A549 (cell line): ENCODE measurements at places on chromosomes 3 and 15. TPM values are rescaled to one million over a fixed set of nuclear protein-coding genes. Genes with fewer than 3 reads are reported as not detected.
A peak's percentile ranks its signal among the peaks of the same experiment; 100 is the strongest.

- DNase-seq: no peak
Measured at GRCh38 chr3:177823701-177824189, 626.5 kb upstream of the TBL1XR1 start.

- no peak for DNase-seq
Measured at GRCh38 chr15:41825145-41825544, 2.7 kb upstream of the JMJD7 start.

DNA sequence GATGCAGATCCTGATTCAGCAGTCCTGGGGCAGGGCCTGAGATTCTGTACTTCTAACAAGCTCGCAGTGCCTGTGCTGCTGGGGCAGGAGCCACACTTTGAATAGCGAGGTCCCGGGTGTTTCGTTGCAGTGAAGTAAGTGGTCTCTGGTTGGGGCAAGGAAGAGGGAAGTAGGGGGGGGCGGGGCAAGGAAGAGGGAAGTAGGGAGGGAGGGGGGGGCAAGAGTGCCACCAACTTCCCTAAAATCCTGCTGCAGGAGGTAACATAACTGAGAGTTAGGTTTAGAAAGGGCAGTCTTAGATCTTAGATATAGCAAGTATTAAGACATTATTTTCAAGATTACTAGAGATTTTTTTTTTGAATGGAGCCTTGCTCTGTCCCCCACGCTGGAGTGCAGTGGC is 35.5 kb downstream of the CRTAP start:
- no peak for DNase-seq

GRCh38 chr3:188128905-188129304 is 25.1 kb upstream of the LPP start:
- DNase-seq: no peak

DNA sequence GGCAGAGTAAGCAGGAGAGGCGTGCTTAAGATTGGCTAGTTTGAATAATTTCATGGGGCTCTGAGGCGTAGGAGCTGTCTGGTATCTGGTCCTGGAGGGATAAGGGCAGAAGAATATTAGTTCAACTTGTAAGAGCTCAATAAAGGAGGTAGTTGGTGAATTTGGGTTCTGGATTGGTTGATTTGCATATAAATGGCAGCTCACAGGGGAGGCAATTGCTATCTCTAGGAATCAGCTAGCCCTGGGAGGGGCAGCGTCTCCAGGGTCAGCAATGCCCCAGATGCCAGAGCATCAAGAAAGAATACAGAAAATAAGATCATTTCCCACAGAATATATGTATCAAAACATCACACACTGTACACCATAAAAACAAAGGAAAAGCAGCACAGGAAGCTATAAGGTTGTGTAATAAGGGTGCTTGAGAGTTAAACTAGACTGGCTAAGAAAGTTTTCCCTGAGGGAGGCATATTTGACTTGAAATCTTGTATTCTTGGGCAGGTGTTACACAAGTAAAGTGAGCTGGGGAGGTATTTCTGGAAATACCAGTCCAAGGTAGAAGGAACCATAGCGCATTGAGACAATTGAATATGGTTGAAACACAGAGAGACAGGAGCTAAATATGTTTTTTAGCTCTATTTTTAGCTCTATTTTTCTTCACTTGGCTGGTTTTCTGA is 6.1 kb downstream of the MOBP start:
- no peak for DNase-seq

- DNase-seq: no peak
Measured at GRCh38 chr3:197183582-197183981, 114.8 kb downstream of the DLG1 start.

GRCh38 chr15:74549816-74550215 is 8.8 kb downstream of the ARID3B start:
- no peak for DNase-seq

The WDR93 gene
- 0.10 to 0.16 TPM (median 0.12 TPM) in 3 replicates for polyA plus RNA-seq

The AGBL1 gene
- not detected in 3 replicates for polyA plus RNA-seq

The SENP2 gene
- polyA plus RNA-seq: 18.1 to 22.7 TPM (median 19.7 TPM) in 3 replicates

The PRICKLE2 gene
- polyA plus RNA-seq: 4.9 to 6.2 TPM (median 5.3 TPM) in 3 replicates

DNA sequence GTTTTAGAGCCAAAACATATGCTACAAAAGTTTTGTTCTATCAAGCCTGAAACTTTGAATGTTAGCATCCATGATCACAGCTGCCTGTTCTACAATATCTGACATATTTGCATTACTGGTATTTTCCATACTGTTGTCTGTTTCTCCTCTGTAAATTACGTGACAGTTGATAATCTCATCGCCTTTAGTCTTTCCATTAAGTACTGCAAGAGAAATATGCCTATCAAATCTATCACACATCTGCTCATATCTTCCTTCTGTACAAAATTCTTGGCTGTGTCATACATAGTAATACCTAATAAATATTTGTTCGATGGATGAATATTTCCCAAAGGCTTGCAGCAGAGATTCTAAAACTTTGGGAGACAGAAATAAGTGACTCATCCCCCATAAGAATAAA is 717.3 kb downstream of the OTOL1 start:
- DNase-seq: no peak

DNA sequence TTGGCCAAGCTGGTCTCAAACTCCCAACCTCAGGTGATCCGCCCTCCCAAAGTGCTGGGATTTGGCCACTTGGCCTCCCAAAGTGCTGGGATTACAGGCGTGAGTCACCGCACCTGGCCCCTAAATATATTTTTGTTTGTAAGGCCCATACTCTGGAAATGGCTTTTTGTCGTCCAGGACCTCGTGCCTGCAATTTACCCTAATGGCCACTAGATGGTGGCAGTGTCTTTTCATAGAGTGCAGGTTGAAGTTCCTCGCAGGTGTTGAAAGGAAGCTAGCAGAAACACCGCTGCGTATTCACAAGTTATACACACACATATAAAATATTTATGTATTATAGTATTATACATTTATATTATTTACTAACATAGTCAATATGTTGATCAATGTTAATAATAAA is 97.2 kb downstream of the LRTM1 start:
- peak; percentile 10 for DNase-seq

DNA sequence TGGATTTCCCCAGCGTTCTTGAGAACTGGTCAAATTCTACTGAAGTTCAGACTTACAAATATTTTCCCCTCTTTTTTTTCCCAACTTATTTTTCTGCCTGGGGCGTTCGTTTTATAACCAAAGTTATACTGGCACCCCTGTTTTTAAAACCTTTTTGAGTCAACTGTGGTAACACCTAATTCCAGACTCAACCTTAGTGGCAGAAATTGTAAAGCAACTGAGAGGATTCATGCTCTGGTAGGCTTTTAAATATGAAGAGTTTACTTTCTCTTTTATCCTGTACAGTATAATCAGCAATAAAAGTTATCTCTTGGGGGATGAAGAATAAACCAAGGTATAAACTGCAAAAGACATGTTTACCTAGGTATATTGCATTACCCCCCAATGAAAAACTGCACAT is 2.3 kb downstream of the IL5RA start:
- no peak for DNase-seq

The EXOSC7 gene
- 58.7 to 61.8 TPM (median 59.1 TPM) in 3 replicates for polyA plus RNA-seq

GRCh38 chr3:10025205-10026083 is 793 bp upstream of the FANCD2 start:
- no peak for DNase-seq

DNA sequence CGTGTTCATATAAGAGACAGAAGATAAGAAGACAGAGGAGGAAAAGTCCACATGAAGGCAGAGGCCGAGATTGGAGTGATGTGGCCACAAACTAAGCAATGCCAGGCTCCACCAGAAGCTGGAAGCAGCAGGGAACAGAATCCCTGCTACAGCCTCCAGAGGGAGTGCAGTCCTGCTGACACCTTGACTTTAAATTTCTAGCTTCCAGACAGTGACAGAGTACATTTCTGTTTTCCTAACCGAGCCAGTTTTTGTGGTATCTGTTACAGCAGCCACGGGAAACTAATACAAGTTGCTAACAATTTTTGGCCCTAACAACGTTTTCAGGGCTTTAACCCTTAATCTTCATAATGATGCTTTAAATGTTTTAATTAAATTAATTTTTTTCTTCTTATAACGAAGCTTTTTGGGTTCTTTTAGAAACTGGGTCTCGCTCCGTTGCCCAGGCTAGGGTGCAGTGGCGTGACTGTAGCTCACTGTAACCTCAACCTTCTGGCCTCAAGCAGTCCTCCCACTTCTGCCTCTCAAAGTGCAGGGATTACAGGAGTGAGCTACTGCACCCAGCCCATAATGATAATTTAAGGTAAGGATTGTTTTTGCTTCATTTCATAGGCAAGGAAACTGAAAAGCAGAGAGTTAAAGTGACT is 202.3 kb upstream of the PROK2 start:
- no peak for DNase-seq

DNA sequence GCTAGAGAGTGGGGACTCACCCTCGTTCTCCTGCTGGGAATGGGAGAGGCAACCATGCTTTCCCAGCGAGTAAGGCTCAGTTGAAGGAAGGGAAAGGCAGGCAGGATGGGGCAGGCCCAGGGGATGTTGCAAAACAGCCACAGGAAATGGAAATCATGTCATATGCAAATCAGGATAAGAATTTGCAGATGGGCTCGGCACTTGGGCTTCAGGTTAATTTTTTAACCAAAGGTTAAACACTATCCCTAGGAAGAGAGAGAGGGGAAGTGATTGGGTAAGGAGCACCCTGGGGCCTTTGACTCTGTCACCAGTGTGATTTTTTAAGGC is 14.6 kb upstream of the PLA2G4E start:
- DNase-seq: no peak

- no peak for DNase-seq
Measured at GRCh38 chr15:100836501-100836900, 43.1 kb upstream of the ALDH1A3 start.

- peak; percentile 42 for DNase-seq
Measured at GRCh38 chr15:41695750-41696436, 35.7 kb downstream of the MGA start.

DNA sequence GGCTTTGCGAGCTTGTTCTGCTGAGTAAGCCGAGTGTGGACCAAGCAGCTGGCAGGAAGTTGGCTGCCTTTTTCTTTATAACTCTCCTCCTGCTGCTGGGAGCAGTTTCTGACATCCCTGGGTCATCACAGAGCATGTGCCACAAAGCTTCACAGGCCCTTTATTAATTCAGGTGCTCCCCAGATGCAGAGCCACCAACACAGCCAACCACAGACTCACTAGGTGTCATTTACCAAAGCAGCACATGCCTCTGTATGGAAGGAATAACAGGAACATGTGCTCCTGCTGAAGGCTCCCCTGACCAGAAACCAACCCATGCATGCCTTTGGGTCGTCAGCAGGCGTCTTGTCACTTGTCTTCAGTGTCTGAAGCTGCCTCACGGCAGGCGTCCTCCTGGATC is 152.5 kb downstream of the ADAMTS17 start:
- DNase-seq: no peak

GRCh38 chr3:30069056-30069455 is 537.3 kb upstream of the TGFBR2 start:
- DNase-seq: no peak

DNA sequence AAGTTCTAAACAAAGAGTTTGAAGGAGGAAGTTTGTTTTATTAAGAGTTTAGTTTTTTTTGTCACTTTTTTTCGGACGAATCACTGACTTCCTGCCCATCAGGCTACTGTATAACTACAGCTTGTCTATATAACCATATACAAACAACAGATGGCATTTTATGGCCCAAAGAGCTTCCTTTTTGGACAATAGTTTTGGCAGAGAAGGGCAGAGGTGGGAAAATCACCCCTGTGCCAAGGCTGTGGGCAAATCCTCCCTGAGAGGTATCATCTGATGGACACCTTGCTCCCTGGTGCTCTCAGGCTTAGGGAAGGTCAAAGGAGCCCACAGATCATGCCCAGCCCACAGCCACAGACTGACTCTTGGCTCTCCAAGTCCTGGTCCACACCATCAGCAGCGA is 113.4 kb downstream of the OXNAD1 start:
- DNase-seq: no peak
